Right cardiac atrium (tissue), 5 donors: ENCODE measurements at places on chromosomes 6 and 20. TPM values are rescaled to one million over a fixed set of nuclear protein-coding genes. Genes with fewer than 3 reads are reported as not detected.

Gene OLIG3
- not detected for polyA plus RNA-seq

Gene LTB
- polyA plus RNA-seq = 0.61 TPM

Gene DEFB132
- polyA plus RNA-seq = not detected

Gene TRIM15
- not detected for polyA plus RNA-seq

Gene HLA-DPA1
- polyA plus RNA-seq = 31.1 TPM

Gene HLA-DMB
- polyA plus RNA-seq = 6.0 TPM

Gene NUDT3
- polyA plus RNA-seq = 22.0 TPM

Gene MUC21
- polyA plus RNA-seq = 0.07 TPM

Gene ULBP1
- 0.20 TPM for polyA plus RNA-seq

Gene GHRH
- polyA plus RNA-seq = 19.5 TPM

Gene APCDD1L
- polyA plus RNA-seq = 0.14 TPM

Gene PHACTR1
- 7.3 TPM for polyA plus RNA-seq

Gene ELOVL4
- polyA plus RNA-seq = 0.61 TPM

Gene UBE2J1
- polyA plus RNA-seq = 12.0 TPM

Gene CST2
- polyA plus RNA-seq = not detected

Gene CHD6
- 9.7 TPM for polyA plus RNA-seq

Gene SYNGAP1
- 8.0 TPM for polyA plus RNA-seq

Gene GUCA1A
- not detected for polyA plus RNA-seq

Gene GINS1
- 0.54 TPM for polyA plus RNA-seq

Gene CFAP206
- polyA plus RNA-seq = 0.14 TPM

Gene LRRC73
- 1.1 TPM for polyA plus RNA-seq

Gene ASIP
- 8.0 TPM for polyA plus RNA-seq

Gene GID8
- polyA plus RNA-seq = 8.9 TPM

Gene SYTL3
- polyA plus RNA-seq = 5.0 TPM

Gene SYCP2
- 1.7 TPM for polyA plus RNA-seq

Gene SF3B5
- polyA plus RNA-seq = 173 TPM

Gene TFAP2D
- not detected for polyA plus RNA-seq

Gene SPATS1
- polyA plus RNA-seq = not detected

Gene STMND1
- not detected for polyA plus RNA-seq

Gene HAO1
- not detected for polyA plus RNA-seq

Gene SLC24A3
- 0.66 TPM for polyA plus RNA-seq

Gene BCAS4
- polyA plus RNA-seq = 2.4 TPM

Gene TBC1D22B
- 4.6 TPM for polyA plus RNA-seq

Gene GSTA3
- polyA plus RNA-seq = not detected

Gene PNPLA1
- not detected for polyA plus RNA-seq

Gene PSMB9
- 17.1 TPM for polyA plus RNA-seq

Gene PACRG
- 4.9 TPM for polyA plus RNA-seq
